NCI-H226 (cell line): ENCODE measurements at places on chromosomes 5 and 9.

DNA sequence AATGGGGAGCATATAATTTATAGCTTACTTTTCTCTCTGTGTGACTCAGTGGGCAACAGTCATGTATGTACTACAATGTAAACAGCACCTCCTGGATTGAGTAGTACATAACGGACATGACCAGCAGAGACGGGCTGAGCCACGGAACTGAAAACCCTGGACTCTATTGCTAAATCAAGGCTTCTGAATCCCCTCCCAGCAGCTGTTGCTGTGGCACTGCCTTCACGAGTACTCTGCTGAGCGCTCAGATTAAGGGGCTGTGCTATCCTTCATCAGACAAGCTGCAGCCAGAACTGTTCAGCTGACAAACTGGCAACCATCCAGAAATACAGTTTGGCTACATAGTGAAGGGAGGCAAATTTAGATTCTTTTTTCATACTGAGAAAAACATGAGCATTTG is 131.3 kb upstream of the CCDC180 start:
- no peak for DNase-seq

GRCh38 chr5:112390327-112390726 is 28.8 kb downstream of the EPB41L4A start:
- no peak for DNase-seq

DNA sequence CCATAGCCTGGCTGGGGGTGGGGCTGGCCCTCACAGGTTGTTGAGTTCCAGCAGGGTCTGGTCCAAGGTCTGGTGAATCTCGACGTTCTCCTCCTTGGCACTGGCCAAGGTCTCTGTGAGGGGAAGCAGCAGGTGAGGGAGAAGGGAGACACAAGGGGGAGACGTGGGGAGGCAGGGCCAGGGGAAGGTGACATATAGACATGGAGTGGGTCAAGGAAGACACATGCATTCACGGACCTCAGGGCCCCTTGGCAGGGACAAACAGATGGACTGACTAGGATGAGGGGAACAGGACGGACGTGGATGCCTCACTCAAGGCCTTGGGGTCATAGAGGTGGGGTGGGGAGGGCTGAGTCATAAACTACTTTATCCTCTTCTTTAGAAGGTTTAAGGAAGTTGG is 7.7 kb downstream of the TPM2 start:
- DNase-seq, result no peak

- no peak for DNase-seq
Measured at GRCh38 chr9:99180199-99180598, 41.5 kb downstream of the ALG2 start.

DNA sequence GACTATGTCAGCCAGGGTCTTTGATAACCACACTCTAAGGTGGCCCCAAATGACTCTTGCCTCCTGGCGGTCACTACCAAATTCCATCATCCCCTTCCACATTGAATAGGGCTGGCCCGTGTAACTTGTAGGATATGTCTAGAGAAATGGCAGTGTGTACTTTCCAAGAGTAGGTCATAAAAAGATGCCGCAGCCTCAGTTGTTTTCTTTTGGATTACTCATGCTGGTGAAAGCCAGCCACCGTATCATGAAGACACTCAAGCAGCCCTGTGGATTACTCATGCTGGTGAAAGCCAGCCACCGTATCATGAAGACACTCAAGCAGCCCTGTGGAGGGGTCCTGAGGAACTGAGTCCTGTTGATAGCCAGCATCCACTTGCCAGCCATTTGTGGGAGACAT is 172.0 kb upstream of the TBC1D2 start:
- no peak for DNase-seq

- peak; percentile 44 for DNase-seq
Measured at GRCh38 chr9:98989036-98990000, 45.6 kb downstream of the COL15A1 start.

- DNase-seq, result peak; percentile 90
Measured at GRCh38 chr9:131678499-131679111, 61.3 kb downstream of the RAPGEF1 start.

- no peak for DNase-seq
Measured at GRCh38 chr5:174831031-174831660, 106.8 kb downstream of the MSX2 start.

DNA sequence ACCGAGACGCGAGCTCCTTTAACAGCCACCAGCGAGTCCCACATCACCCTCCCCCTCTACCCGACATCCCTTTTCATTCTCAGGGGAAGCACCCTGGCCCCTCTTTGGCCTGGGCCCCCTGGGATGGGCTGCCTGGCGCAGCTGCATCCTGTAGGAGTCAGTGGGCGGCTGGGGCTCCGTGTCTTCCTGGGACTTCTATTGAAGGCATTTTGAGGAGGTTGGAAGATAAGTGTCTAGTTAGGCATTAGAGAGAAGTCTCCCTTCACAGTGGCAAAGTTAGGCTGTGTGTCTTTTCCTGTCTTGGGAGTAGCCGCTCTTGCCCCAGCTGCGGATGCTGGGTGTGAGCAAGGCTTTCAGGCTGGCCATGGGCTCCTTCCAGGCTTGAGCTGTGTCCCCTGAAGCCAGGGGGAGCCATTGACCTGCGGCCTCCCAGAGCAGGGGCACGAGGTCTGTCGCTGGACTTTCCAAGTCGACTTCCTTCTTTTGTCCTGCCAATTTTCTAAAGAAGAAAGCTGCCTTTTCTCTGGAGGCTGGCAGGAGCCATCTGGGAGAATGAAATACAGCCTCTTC is 18.6 kb upstream of the NKD2 start:
- no peak for DNase-seq

GRCh38 chr5:171226864-171227263 is 82.2 kb upstream of the TLX3 start:
- DNase-seq, result no peak

DNA sequence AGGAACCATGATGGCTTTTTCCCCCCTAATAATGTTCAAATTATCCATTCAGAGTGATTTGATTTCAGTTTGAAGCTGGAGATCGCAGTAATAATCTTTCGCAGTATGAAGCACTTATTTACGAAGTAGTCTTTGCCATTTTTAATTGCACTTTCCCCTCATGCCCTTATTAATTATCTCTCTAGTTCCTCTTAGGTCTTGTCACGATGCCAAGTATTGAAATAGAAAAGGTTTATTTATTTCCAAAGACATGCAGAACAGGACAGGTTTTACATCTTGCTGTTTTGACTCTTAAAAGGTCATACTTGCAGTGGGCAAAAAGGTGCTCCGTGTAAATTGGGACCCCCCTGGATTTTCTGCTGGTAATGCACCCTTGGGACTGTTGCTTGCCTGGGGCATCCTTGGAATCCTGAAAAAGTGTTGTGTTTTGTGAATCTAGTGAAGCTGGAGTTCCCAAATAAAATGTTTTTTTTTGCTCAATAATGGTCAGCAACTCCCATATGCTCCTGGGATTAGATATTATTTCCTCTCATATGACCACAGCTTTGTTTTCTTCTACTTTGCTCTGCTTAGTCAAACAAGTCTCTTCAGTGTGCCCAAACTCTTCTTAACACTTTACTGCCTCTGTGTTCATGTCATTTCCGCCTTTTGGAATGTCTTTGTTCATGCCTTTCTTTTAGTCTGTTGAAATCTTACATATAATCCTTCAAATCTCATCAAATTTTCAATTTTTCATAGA is 278.3 kb downstream of the TMEM38B start:
- no peak for DNase-seq

DNA sequence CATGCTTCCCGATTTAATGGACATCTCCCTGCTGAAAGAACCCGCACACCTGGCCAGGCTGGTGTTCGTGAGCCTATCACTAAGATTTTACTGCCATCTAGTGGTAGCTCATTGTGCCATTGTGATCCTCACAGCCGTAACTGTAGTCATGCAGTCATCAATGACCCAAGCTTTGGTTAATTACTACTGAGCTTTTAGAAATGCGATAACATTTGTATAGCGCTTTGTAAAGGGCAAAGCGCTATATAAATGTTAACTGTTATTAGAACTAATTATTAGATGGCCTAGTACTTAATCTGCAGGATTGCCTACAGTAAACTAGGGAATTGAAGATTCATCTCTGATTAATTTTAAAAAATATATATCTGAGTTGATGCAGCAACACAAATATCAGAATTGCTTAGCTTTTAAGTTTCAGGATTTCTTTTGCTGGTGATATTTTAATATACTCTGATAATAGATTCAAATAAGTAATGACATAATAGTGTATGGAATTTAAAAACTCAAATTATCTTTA is 90.2 kb downstream of the HACD4 start:
- no peak for DNase-seq

GRCh38 chr9:88954066-88954465 is 37.2 kb upstream of the S1PR3 start:
- no peak for DNase-seq

DNA sequence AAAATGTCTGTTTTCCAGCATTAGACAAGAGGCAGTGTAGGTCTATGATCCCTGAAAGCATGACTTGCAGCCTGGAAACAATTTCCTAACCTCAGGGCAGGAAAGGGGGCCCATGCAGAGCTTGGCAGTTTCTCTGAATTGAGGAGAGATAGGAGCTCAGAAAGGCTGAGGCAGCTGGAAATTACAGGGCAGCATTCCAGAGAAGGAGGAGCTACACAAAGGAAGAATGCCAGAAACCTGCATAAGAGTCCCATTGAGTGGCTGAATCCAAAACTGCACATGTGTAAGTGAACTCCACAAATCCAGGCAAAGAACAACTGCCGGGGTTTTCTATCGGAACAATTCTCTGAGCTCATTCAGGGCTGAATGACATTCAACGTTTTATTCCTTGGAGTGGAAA is 346.8 kb downstream of the PIK3R1 start:
- peak; percentile 89 for DNase-seq

DNA sequence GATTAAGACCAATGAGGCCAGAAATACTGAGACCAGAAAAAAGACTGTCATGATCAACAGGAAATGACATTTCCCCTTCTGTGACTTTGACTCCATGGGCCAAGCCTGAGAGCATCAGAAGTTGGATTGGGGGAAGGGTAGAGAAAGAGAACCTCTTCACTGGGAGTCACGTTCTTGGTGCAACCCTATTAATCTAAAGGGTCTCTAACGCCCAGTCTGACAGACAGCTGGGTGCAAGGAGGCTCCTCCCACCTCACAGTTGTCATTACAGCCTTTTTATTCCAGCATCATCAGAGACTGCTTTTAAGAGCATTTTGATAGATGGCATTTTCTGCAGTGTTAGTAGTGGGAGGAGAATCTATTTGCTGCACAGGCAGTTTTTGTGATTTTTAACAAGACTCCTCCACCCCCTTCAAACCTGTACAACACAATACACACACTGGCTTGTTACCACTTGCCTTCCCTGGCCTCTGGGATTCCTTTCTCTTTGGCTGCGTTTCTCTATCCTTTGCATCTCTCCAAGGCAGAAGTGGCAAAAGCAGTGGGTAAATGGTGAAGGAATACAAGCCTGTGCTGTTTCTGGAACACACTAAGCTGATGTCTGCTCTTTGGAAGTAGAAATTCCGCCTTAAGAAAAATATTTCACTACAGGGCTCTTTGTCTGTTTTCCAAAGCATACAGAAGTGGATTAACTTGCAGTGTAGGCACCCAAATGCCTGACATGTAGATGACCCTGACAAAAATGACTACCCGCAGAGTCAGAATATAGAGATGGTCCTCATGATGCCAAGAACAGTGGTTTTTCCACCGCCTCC is 310.4 kb upstream of the ZNF608 start:
- DNase-seq, result no peak

DNA sequence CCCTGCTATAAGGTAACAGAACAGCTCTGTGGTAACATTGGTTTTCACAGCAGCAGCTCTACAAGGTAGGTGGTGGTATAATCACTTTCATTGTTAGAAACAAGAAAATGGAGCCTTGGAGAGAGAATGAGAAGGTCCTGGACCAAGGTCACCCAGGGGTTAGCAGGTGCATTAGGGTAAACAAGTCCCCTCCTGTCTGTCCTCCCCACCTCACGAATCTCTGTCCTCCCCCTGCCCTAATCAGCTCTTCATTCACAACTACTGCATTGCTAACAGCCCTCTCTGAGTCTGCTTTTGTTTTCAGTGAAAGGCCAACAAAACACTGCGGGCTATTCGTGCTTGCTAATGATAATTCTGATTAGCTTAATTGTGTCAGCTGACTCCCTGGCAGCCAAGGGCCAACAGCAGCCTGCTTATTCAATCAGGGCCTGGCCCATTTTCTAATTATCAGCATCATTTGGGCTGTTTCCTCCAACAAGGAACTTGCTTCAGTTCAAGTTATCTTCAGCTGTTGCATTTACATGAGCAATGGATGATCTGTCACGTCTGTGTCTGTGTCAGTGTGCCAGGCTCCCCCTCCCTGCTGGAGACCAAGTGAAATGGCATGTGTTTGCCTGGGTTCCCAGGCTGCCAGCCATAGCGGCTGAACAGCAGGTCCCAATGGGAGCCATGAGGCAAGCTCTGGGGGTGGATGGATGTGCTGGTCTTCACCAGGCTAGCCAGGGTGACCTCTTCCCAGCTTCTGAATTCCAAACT is 56.7 kb upstream of the EQTN start:
- DNase-seq, result no peak

DNA sequence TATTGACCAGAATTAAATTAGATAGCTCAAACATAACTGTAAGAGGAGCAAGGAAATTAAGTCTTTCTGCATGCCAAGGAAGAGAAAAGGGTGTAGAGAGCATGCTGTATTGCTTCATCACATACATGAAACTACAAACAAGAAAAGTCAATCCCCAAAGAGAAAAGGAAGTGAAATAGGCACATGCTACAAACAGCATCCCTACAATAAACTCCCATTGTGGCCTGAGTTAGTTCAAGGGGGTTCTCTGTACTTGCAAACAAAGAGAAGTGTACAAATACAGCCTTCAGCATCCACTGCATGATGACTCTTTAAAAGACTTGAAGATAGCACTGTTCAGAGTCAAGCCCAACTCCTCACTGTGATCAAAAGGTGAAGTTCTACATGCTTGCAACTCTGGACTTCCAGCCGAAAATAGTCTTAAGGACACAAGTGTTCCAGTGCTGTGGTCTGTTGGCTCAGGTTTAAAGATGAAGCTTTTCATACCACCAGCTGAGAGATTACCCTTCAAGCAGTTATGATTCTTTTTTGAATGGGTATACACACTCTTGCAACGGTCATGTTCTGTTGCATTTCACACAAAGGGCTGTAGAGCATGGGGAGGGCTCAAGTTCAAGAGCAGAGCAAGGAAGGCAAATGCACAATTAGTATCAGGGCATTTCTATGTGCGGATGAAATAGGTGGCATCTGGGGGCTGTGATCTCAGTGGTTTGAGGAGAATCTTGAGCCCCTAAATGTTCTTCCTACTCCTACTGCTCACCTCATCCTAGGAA is 534.5 kb downstream of the EBF1 start:
- no peak for DNase-seq

DNA sequence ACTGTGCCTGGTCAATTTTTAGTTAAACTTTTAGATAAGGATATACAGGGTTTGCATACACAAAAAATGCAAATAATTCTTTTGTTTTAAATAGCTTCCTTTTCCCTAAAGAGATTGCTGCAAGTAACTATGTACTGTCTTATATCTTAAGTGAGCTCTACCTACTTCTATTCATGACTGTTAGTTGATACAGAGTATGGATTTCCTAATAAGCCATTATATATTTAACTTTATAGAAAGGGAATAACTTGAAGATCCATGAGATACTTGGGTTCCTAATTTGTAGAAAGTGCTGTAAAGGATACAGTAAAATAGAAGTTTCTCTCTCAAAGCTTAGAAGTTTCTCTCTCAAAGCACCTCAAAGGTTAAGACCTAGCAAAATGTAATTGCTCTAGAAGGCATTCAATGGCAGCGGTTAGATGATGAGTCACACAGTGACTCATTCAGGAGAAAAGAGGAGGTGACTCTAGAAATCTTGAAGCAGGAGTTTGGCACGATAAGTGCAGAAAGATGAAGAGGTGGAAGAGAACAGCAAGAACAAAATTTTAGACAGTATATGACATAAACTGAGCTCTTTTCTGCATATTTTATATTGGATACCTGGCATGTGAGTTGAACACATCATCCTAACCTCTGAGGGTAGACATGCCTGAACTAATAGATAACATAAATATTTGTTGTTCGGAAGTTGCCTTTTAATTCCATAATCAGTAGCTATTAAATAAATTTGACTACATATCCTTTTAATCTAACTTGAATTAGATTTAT is 5.5 kb upstream of the DNAJC21 start:
- peak; percentile 88 for DNase-seq
